ENCODE measurements at places on chromosomes 13 and 19. TPM values are rescaled to one million over a fixed set of nuclear protein-coding genes. Genes with fewer than 3 reads are reported as not detected.

- DNase-seq, result no peak
Observed at GRCh38 chr13:23509781-23510543, 60.2 kb upstream of the TNFRSF19 start.

GRCh38 chr13:74063533-74064100 lies 70.6 kb downstream of the KLF12 start:
- no peak for DNase-seq

The MIA gene
- total RNA-seq, result 1.4 TPM

The C1QTNF9B gene
- total RNA-seq, result not detected

The CEACAM20 gene
- total RNA-seq, result not detected

The CAMSAP3 gene
- total RNA-seq, result 0.41 TPM

DNA sequence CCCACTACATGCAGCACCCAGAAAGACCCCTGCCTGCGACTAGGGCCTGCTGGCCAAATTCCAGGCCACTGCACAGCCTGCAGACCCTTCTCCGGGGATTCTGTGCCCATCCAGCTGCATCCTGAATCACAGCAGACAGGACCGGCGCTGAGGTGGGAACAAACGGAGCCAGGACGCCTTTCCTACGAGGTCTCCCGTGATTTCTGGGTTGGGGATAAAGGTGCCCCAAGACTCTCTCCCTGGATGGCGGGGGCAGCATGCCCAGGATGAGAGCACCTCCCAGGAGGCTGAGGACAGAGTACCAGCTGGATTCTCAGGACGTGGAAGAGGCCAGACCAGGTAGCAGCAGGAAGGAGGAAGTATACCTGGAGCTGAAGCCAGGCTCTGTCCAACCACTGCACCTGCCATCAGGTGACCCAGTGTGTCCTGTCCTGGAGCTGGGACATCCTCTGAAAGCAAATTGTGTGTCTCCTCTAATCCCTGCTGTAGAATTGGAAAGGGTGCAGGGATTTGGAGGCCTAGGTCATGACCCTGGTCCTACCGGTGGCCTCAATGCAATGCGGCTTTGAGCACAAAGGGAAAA lies 3.4 kb upstream of the FUT5 start:
- no peak for DNase-seq

The ZSWIM4 gene
- 10.6 TPM for total RNA-seq

- no peak for DNase-seq
Observed at GRCh38 chr19:45523642-45524256, 16.5 kb downstream of the VASP start.

DNA sequence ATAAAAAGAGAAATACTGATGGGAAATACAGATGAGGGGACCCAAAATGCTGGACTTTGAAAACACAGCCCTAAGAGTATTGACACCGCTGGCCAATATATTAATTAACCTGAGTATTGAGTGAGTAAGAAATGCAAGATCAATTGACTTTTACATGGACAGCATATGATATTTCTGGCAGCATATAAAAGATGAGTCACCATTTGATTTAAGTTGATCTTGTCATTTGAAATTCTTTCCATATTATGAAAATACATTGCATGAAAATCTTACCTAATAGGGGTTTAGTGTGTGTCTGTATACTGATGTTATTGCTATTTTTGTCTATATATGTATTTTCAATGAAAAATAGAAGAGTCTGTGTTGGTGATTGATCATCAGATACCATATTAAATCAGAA lies 619.6 kb downstream of the KCTD12 start:
- DNase-seq, result no peak

DNA sequence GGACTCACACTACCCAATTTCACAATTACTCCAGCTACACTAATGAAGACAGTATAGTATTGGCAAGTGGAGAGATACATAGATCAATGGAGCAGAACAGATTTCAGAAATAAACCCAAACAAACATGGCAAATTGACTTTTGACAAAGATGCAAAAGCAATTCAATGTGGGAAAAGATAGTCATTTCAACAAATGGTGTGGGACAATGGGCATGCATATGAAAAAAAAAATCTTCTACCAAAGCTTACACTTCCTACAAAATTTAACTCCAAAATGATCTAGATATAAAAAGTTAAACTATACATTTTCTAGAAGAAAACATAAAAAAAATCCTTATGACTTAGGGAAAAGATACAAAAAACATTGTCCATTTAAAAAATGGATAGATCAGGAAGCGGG lies 2.7 kb upstream of the IGFL4 start:
- no peak for DNase-seq

DNA sequence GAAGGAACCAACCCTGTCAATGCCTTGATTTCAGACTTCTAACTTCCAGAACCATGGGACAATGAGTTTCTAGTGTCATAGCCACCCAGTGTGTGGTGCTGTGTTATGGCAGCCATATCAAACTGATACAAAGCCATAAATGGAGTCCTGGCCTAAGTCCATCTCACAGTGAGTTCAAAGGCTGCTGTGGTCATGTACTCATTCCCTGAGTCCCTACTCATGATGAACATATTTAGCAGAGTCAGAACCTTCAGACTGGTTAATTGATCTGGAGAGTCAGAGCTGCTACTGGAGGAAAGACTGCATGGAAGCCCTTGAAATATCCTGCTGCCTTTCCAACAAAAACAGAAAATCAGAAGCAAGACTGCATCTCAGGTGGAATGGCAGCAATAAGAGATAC lies 39.2 kb upstream of the CSNK1A1L start:
- DNase-seq, result no peak

The MISP gene
- total RNA-seq, result 2.2 TPM

DNA sequence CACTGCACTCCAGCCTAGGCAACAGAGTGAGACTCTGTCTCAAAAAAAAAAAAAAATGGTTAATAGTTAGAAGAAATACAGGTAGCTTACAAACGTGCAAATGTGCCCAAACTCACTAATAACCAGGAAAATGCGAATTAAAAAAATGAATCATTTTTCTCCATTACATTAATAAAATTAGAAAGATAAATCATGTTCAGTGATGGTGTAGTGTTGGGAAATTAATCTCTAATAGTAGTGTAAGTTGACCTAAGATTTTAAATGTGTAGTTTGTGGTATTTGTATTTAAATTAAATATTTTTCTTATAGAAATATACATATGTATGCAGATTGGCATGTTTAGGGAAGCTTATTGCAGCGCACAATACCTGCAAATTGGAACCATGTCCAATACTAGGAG lies 57.6 kb downstream of the PCCA start:
- no peak for DNase-seq

The CPB2 gene
- not detected for total RNA-seq

DNA sequence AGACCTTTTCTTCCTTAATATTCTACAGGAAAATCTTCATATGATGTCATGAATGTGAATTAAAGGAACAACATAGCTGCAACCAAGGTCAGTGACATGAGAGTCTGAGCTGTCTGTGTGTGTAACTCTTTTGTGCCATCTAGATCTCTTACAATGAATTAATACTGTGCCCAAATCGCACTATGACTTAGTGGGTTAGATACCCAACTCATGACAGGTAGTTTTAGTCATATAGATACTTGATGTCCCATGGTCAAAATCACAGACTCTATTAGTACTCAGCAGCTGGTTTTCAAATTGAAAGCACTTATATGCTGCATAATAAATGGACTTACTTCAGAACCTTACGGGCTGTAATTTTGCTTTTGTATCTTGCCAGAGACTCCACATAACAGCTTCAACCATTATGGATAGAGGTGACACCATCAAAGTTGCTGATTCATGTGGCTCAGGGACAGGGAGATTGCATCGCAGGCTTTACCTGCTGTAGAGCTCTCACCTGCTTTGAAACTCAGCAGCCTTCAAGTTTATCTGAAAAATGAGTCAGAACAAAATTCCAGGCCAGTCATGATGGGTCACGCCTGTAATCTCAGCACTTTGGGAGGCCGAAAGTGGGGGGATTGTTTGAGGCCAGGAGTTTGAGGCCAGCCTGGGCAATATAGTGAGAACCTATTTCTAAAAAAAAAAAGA lies 12.3 kb upstream of the ZNF283 start:
- DNase-seq, result no peak

The OPA3 gene
- 14.8 TPM for total RNA-seq

GRCh38 chr13:46951516-46951915 lies 54.7 kb upstream of the HTR2A start:
- no peak for DNase-seq

The LYPD3 gene
- 0.39 TPM for total RNA-seq

DNA sequence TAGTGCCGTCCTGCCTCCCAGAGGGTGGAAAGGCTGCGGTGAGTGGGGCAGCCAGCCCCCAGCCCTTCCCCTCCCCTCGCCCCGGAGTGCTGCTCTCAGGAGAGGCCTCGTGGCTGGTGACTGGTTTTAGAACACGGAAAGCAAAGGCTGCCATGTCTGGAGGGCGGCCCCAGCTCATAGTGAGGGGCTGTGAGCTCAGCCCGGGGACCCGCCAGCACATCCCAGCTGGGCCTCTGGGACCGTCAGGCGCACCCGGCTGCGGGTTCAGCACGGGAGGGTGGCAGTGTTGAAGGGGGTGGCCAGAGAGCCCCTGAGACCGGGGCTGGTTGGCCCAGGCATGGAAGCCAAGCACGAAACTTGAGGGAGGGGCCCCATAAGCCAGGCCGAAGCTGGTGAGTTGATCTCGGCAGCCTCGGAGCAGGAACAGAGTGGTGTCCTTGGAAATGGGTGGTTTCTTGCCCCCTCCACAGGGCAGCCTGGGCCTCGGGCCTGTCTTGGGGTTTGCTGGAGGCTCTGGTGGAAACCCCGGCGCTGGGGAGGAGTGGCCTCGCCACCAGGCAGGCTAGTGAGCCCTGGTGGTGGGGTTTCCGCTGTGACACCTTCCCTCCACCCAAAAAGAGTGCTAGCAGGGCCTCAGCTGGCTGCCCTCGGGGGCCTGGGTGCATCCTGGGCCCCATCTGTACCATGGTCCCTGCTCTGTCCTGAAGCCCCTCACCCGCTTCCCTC lies 157.7 kb downstream of the KDM4B start:
- no peak for DNase-seq

GRCh38 chr19:57512845-57513244 lies 13.1 kb downstream of the ZNF773 start:
- DNase-seq, result no peak

DNA sequence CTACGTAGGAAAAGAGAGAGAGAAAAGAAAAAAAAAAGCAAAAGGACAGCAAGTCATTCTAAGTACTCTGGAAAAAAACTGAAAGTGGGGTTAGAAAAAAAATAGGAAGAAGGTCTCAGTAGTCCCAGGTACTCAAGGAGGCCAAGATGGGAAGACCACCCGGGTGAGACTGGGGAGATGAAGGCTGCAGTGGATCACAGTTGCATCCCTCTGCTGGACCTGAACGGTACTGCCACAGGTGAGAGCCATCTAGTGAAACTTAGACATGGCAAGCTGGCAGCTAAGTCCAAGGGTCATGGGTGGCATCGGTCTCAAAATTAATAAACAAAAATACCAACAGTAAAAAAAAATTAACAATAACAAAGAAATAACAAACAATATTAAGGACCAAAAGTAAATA lies 41.0 kb upstream of the ZNF91 start:
- no peak for DNase-seq

The PSG7 gene
- not detected for total RNA-seq

The CADM4 gene
- total RNA-seq, result 5.6 TPM

DNA sequence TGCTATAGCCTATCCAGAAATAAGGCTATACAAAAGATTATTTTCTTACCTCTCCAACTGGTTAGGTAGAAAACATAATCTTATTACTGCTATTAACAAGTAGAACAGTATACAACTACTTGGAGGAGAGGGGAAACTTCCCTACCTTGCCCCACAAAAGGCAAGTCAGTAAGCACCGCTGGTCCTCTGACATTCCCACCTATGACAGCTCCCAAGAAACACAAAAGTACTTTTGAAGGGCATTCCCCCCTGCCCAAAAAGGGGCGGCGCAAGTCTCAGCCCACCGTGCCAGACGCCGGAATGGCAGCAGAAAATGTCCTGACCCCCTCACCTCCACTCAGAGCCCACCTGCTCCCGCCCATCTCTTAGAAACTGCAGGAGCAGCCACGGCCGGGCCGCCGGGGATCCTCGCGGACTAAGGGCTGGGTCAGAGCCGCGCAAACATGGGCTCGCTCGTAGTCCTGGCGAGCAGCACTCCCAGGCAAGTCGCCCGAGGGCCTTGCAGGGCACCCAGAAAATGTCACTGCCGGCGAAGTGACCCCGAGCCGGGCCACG lies 437 bp downstream of the SUCLA2 start:
- DNase-seq, result no peak

The CABP5 gene
- not detected for total RNA-seq

The ZNF524 gene
- total RNA-seq, result 10.1 TPM

Measured in chondrocyte (in vitro differentiated cells).